ENCODE measurements at places on chromosomes 11 and 22. TPM values are rescaled to one million over a fixed set of nuclear protein-coding genes. Genes with fewer than 3 reads are reported as not detected.

DNA sequence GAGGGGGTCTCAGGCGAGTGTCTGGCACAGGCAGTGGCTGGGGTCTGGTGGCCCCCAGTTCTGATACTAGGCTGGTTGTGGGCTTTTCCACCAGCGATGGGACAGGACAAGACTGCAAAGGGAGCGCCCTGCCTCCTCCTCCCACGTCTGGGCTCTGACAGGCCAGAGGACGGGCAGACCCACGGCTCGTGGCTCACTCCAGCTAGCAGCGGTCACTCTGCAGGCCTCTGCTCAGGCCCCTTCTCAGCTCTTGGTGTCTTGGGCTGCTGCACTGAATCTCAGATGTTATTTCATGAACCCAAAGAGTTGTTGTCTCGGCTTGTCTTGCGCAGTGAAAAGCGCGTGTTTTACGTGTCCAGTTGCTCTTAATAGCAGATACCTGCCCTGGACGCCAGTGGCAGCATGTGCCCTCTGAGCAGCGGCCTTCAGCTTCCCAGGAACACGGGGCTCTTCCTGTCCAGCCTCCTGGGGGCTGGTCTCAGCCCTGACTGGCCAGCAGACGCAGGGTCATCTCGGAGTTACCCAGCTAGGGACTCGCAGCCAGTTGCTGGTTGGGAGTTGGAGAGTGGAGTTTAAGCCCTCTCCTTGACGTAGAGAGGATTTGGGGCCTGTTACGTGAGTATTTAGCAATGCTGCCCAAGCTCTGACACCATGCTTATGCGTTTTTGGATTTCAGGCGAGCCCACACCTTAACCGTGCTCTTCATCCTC is 9.6 kb downstream of the PTDSS2 start:
- no peak for DNase-seq

RAB3IL1 gene
- 31.7 TPM for polyA plus RNA-seq

DNA sequence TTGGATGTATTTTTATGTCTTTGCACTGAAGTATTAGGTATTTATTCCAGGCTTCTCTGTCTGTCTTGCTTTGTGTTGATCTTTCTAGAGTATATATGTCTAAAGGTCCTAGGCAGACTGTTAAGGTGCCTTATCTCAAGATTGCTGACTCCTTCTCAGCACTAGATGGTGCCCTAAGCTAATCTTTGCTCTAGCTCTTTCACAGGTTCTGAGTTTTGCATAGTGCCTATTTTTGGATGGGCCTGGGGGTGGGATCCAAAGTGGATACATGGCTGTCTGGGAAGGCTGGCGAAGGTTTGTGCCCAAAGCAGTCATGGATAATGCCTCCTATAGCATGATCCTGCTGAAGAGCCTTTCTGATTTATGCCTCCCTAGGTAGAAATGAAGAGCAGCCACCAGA is 154.9 kb downstream of the TRPC6 start:
- no peak for DNase-seq

GRCh38 chr11:8794677-8795103 is 112.1 kb downstream of the RPL27A start:
- DNase-seq, result no peak

OR52H1 gene
- polyA plus RNA-seq, result not detected

- DNase-seq, result no peak
Observed at GRCh38 chr11:83666149-83666548, 380.0 kb upstream of the CCDC90B start.

DNA sequence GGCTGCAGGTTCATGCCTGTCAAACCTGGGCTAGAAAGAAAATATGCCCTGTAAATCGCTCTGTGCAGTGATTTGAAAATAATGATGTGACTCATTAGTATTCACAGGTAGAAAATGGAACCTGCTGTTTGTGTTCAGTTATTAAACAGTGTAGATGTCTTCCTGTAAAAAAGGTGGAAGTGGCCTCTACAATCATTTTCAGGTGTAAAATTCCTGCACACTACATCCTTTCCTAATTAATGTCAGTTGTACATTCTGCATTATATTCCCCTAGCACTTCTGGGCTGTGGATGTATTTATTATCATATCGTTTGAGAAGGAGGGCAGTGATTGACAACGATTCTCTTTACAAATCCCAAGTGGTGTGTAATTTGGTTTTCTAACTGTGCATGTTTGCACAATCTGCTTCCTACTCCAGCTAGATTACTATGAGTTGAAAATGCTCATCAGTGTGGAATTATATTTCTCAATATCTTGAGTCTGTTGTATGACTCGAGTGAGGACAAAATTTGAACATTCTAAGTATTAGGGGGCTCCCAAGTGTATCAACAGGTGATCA is 454.0 kb upstream of the DDI1 start:
- DNase-seq, result no peak

- DNase-seq, result no peak
Observed at GRCh38 chr11:123491241-123491640, 61.2 kb downstream of the GRAMD1B start.

GRCh38 chr11:68329978-68330699 is 17.7 kb downstream of the LRP5 start:
- no peak for DNase-seq

GRCh38 chr11:119880143-119880542 is 151.1 kb upstream of the NECTIN1 start:
- DNase-seq, result no peak

GRCh38 chr11:120182790-120183491 is 27.9 kb upstream of the OAF start:
- no peak for DNase-seq

CHST1 gene
- 24.0 TPM for polyA plus RNA-seq

- peak; percentile 60 for DNase-seq
Observed at GRCh38 chr11:86174101-86175046, 70.2 kb upstream of the EED start.

DNA sequence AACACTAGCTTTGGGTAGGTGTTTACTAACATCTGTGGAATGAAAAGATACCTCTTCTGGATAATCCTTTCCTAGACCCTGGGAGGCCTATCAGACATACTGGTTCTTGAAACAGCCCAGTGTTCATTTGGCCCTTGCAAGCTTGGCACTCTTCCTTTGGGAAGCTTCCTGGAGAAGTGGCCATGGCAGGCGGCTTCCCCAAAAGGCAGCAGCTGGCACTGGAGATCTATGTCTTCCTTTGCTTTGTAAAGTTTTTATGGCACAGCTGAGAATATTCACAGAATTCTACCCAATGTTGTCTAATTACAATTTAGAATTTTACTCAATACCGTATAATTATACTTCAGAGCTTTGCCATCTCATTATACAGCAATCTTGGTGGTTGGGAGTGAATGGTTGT is 199.2 kb upstream of the C11orf87 start:
- DNase-seq, result no peak

GRCh38 chr11:22982903-22983302 is 122.6 kb upstream of the CCDC179 start:
- DNase-seq, result no peak

MS4A14 gene
- 0.65 TPM for polyA plus RNA-seq

GRAP2 gene
- 0.79 TPM for polyA plus RNA-seq

GRCh38 chr22:23385678-23386631 is 194.1 kb downstream of the IGLL1 start:
- DNase-seq, result peak; percentile 75

GRCh38 chr11:32833921-32834320 is 4.2 kb downstream of the PRRG4 start:
- no peak for DNase-seq

TUBA8 gene
- polyA plus RNA-seq, result 21.0 TPM

DNA sequence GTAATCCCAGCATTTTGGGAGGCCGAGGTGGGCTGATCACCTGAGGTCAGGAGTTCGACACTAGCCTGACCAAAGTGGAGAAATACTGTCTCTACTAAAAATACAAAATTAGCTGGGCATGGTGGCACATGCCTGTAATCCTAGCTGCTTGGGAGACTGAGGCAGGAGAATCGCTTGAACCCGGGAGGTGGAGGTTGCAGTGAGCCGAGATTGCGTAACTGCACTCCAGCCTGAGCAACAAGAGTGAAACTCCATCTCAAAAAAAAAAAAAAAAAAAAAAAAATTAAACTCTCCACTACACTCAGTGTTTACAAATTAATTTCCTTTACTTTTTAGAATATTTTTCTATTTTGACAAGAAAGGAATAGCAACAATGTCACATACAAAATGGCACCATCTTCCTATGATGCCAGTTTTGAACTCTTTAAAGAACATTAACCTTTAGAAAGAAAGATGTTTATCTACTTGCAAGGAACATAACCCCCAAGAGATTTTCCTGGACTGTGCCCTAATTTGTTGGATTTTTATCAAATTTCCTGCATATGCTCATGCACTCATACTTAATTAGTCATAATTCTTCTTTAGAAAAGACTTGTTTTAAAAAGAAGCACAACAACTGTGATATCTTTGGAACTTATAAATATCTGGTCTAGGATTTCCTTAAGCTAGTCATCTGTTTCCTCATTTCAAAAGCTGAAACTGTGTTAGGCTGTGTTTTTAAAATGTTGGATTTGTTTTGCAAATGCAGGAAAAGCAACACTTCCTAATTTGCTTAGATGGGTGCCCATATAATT is 22.6 kb upstream of the HIPK3 start:
- no peak for DNase-seq

GRCh38 chr11:128279866-128280265 is 307.5 kb downstream of the ETS1 start:
- DNase-seq, result no peak

DNA sequence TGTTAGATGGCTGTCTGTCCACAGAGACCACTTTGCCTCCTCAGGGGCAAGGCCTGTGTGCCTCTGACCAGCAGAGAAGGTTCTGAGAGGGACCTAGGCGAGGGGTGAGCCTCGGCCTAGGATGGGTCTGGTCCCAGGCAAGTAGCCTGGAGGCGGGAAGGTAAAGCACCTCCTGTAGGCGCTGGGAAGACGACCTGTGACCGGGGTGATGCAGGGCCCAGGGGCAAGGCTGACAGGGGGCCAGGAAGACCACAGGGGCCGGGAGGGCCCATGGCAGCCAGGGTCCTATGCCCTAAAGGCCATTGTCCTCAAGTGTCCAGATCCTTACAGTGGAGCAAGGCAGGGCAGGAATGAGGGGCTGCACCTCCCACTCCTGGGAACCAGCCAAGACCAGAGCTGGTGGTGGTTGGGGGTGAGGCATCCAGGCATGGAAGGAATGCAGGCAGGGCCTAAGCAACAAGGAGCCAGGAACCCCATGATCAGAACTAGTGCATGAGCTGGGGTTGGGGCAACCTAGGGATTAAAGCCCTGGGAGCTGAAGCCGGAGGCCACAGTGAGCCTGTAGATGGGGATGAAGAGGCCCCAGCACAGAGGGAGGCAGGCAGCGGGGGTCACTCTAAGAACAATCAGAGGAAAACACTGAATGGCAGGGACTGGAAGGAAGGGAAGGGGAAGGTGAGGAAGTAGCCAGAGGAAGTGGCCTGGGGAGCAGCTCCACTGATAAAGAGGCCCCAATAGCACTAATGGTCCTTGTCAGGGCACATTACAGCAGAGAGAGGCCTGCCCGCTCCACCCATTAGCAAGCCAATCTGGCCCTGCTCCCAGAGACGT is 32.9 kb upstream of the KLHL35 start:
- no peak for DNase-seq

GRCh38 chr11:72589802-72590761 is 84.1 kb downstream of the PDE2A start:
- no peak for DNase-seq

ADORA2A gene
- polyA plus RNA-seq, result 11.2 TPM

METTL15 gene
- 10.8 TPM for polyA plus RNA-seq

PRG2 gene
- polyA plus RNA-seq, result 0.62 TPM

DNA sequence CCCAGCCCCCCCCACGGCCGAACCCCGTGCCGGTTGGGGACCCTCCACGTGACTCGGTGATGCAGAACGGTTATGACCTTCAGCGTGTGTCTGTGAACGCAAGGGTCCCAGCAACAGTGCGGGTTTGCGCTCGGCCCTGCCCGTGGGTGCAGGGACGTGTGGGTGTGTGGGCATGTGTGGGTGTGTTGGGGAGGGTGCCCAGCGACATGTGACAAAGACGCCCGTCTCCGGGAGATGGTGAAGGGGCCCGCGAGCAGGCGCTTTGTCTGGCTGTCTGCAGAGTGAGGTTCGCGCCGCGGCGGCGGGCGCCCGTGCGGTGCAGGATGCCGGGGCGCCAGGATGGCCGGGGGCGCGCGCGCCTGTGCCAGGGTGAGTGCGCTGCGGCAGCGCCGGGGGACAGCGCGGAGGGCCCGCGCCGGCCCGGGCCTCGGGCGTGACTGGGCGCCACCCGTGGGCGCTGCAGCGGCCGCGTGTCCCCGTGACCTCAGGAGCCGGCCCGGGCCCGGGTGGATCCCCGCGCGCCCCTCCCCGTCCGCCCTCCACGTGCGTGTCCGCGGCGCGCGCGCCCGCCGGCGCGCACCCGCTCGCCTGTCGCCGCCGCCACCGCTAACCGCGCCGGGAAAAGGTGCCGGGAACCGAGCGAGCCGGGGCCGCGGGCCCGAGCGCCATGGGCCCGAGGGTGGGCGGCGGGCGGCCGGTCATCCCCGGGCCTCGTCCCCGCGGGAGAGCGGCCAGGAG is at the start of gene LRFN4:
TSS of gene LRFN4 (plus strand) at position 569 of the 738 bp plus-strand sequence. CDS start 681 bp downstream, outside the sequence.
- DNase-seq, result no peak

- peak; percentile 18 for DNase-seq
Observed at GRCh38 chr11:104967534-104968354, 630 bp downstream of the CASP4 start.

DNA sequence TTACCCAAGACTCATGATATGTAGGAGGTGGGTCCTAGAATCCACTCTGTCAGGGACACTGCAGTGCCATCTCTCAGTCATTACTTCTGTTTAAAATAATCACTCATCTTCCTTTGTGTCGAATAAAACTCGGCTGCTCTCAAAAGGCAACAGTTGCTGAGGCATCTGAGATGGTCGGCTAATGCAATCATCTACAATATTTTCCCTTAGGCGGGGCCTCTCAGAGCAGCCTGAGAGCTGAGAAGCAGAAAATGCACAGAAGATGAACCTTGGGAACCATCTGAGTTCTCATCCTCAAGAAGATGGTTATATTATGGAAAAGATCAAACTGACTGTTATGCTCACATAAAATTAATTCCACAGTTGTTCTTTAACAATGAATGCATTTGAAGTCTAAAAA is 1518.2 kb upstream of the TENM4 start:
- peak; percentile 10 for DNase-seq

GRCh38 chr11:15801126-15801525 is 555.2 kb downstream of the SOX6 start:
- DNase-seq, result no peak

DNA sequence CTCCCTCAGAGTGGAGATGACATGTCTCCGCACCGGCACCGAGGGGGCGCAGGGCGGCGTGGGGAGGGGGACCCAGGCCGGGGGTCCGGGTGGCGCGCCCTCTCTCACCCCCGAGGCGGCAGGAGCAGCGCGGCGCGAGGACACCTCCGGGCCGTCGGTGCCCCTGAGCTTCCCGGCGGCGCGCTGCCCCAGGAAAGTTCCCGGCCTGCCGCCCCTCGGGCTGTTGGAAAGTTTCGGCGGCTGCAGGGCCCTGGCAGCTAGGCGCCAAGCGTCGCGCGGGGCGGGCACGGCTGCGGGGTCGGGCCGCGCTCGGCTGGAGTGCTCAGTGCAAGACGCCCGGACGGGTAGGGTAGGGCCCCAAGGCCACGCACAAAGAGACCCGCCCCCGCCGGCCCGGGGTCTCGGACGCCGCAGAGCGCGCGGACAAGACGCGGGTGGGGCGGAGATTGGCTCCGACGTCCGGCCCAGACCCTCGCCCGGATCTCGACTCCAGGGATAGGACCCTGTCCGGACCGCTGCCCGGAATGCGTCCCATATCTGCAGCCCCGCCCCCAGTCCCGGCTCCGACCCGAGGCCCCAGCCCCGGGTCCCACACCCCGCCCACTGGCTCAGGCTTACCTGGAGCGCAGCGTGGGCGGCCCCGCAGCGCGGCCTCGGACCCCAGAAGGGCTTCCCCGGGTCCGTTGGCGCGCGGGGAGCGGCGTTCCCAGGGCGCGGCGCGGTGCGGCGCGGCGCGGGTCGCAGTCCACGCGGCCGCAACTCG is 471 bp downstream of the ARVCF start:
- DNase-seq, result no peak

Data from hindlimb muscle (tissue), 1 donor.